ENCODE measurements at places on chromosomes 3 and 15. TPM values are rescaled to one million over a fixed set of nuclear protein-coding genes. Genes with fewer than 3 reads are reported as not detected.
A peak's percentile ranks its signal among the peaks of the same experiment; 100 is the strongest.

DNA sequence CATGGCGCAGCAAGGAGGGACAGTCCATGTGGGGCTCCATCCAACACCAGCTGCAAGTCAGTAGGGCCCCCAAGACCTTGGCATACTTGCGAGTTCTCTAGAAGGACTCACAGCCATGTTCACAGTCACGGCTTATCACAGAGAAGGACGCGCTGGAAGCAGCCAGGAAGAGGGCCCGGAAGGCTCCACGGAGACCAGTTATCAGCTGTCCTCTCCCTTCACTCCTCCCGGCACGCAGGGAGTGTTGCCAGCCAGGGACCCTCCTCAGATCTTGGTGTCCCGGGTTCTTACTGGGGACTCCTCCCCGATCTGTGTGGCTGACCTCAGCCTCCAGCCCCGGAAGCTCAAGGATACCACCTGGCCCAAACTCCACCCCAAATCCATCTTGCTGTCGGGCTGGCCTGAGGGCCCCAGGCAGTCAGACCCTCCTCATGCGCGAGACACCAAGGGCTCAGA lies 68.0 kb downstream of the SLTM start:
- DNase-seq, result no peak
- no peak overlapping the region for H3K27ac ChIP-seq
- H3K27me3 ChIP-seq, result no peaks in the 10 kb centered on the region
- H3K36me3 ChIP-seq, result peaks cover 2% of the 10 kb centered on the region
- H3K4me3 ChIP-seq, result no peak overlapping the region

DNA sequence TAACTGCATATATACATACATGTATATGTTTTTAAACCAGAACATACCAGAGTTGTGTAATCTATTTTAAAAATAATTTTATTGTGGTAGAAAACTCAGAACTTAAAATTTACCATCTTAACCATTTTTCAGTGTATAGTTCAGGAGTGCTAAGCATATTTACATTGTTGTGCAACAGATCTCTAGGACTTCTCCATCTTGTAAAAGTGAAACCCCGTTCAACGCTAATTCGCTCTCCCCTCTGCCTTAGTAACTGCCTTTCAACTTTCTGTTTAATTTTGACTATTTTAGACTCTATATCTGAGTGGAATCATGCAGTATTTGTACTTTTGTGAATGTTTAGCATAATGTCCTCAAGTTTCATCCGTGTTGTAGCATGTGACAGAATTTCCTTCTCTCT lies 51.8 kb upstream of the SSR3 start:
- no peak for DNase-seq
- no peak overlapping the region for H3K27ac ChIP-seq
- H3K36me3 ChIP-seq, result no peaks in the 10 kb centered on the region
- no peaks in the 10 kb centered on the region for H3K27me3 ChIP-seq
- H3K4me1 ChIP-seq, result peaks cover 39% of the 10 kb centered on the region
- H3K4me3 ChIP-seq, result no peak overlapping the region

DNA sequence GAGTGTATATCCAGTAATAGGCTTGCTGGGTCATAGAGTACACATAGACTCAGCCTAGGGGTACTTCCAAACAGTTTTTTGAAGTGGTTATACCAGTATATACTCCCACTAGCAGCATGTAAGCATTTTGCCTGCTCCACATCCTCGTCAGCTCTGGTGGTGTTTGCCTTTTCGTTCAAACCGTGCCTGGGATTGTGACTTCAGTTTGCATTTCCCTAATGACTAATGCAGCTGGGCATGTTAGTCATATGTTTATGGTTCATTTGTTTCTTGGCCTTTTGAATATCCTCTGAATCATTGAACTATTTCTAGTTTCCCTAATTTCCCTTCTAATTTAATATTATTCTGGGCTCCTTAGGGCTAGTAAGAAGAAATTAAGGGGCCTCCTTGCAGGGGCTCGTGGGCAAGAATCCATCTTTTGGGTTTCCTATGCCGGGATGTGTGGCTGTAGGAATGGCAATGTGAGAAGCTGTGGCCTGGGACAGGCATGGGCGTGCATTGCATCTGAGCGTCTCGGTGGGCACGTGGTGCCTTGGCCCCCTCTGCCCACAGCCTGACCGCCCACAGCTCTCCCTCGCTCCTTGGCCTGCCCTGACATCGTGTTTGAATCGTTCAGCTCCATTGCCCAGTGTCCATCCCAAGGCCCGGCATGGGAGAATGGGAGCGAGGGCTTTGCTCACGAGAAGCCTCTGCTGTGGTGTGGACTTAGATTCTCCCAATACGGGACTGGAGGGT lies 26.4 kb downstream of the FAH start:
- H3K36me3 ChIP-seq, result peaks cover 15% of the 10 kb centered on the region
- peaks cover 17% of the 10 kb centered on the region for H3K4me1 ChIP-seq
- no peak overlapping the region for H3K4me3 ChIP-seq
- no peaks in the 10 kb centered on the region for H3K27me3 ChIP-seq
- peak overlapping the region; percentile 83 for H3K27ac ChIP-seq
- no peak for DNase-seq

DNA sequence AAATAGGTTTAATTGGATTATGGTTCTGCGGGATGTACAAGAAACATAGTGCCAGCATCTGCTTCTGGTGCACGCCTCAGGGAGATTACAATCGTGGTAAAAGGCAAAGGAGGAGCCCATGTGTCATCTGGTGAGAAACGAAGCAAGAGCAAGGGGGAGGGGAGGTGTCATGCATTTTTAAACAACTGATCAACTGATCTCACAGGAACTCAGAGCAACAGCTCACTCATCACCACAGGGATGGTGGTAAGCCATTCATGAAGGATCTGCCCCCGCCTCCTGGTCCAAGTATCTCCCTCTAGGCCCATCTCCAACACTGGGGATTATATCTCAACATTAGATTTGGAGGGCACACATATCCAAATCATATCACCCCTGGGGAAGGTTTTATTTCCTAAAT lies 42.1 kb upstream of the FGF7 start:
- no peak overlapping the region for H3K27ac ChIP-seq
- no peak overlapping the region for H3K4me3 ChIP-seq
- no peak for DNase-seq
- no peaks in the 10 kb centered on the region for H3K4me1 ChIP-seq

- no peak overlapping the region for H3K4me3 ChIP-seq
- peaks cover 2% of the 10 kb centered on the region for H3K36me3 ChIP-seq
- no peak for DNase-seq
- H3K4me1 ChIP-seq, result peaks cover 41% of the 10 kb centered on the region
Measured at GRCh38 chr3:140163159-140163763, 228.3 kb downstream of the CLSTN2 start.

Gene OR5K2
- total RNA-seq, result not detected

DNA sequence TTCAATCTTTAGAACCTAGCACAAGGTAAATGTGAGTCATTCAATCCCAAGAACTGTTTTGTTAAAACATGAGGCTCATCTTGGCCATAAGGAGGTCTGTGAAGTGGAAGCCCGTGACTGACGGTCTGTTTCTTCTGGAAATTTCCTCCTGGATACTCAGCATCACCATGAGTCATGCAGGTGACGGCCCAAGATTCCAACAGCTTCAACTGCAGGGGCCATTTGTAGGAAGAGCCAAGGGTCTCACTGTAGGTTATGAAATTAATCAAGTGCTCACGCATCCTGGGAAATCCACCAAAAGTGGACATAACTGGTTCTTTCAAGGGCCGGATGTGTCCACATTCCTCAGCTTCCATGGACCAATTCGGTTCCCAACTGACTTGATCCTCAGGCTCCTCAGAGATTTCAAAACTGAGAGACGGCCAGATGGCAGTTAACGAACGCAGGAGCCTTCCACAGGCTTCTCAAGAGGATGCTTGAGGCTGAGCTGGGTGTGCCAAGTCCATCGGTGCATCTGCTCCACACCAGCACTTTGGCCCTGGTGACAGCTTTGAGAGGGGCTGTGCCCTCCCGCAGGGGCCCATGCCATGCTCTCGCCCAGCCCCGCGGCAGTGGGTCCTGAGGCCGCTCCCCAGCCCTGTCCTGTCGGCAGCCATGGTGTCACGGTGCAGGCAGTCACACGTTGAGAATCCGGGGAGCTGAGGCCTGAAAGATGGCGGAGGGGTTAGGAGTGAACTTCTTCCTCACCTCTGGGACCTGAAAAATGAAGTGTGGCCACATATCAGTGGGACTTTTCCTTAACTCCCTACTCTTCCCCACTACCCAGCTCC lies 8.5 kb downstream of the MAP6D1 start:
- H3K4me1 ChIP-seq, result peaks cover 4% of the 10 kb centered on the region
- peaks cover 7% of the 10 kb centered on the region for H3K36me3 ChIP-seq
- H3K4me3 ChIP-seq, result no peak overlapping the region
- DNase-seq, result no peak
- no peaks in the 10 kb centered on the region for H3K27me3 ChIP-seq

DNA sequence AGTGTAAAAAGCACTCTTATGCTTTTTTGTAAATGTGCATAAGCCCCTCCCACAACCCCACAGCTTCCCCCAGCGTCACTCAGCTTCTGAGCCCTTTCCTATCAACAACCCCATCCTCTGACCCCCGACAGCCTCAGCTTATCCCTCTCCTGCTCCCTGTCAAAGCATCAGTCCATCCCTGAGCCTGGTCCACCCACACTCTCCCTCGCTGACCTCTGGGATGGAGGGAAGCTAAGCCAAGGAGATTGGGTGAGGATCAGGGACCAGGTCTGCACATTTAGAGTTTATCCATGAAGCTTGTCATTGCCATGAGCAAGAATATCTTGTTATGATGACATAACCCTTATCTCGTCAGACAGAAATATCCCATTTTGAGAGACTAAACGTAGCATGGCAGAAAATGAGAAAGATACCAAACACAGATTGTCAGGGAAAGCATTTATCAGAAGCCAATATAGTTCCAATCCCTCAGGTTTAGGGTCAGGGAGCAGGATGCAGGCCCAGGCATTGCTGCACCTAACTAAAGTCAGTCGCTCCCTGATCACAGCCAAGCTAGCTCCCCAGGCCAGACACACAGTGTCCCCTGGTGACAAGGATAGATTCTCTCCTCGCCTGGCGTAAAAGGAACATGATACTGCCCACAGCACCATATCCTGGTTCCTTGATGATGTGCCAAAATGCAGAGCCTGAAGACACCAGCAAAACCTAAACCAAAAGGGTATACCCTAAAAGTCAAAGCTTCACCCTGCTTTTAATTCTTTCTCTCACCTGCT lies 66.9 kb downstream of the DCLK3 start:
- H3K4me1 ChIP-seq, result no peaks in the 10 kb centered on the region
- no peak for DNase-seq
- peaks cover 3% of the 10 kb centered on the region for H3K36me3 ChIP-seq
- no peak overlapping the region for H3K27ac ChIP-seq

DNA sequence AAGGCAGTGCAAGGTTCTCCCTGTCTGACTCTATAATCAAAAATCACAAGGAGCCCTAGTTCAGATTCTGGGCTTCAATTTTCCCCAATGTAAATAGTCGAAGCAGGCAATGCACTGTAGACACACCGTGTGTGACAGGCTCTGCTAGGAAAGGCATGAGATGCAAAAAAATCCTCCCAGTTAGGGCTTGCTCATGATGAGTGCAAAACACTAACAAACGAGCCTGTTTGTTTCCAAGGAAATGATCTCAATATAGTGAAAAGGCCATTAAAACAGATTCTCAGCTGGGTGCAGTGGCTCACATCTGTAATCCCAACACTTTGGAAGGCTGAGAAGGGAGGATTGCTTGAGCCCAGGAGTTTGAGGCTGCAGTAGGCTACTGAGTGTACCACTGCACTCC lies 55.7 kb downstream of the UMPS start:
- no peak for DNase-seq
- H3K36me3 ChIP-seq, result peaks cover 13% of the 10 kb centered on the region
- peak overlapping the region; percentile 83 for H3K27ac ChIP-seq
- no peaks in the 10 kb centered on the region for H3K27me3 ChIP-seq
- H3K4me3 ChIP-seq, result no peak overlapping the region

GRCh38 chr3:48555231-48555948 lies 1.2 kb downstream of the PFKFB4 start:
- H3K27ac ChIP-seq, result no peak overlapping the region
- no peaks in the 10 kb centered on the region for H3K27me3 ChIP-seq
- H3K4me3 ChIP-seq, result peak overlapping the region; percentile 82
- no peaks in the 10 kb centered on the region for H3K36me3 ChIP-seq
- no peak for DNase-seq

- H3K4me1 ChIP-seq, result peaks cover 5% of the 10 kb centered on the region
- no peak for DNase-seq
- peaks cover 15% of the 10 kb centered on the region for H3K36me3 ChIP-seq
- H3K27ac ChIP-seq, result no peak overlapping the region
- no peak overlapping the region for H3K4me3 ChIP-seq
Measured at GRCh38 chr3:78610462-78611125, 1157.2 kb downstream of the ROBO1 start.

DNA sequence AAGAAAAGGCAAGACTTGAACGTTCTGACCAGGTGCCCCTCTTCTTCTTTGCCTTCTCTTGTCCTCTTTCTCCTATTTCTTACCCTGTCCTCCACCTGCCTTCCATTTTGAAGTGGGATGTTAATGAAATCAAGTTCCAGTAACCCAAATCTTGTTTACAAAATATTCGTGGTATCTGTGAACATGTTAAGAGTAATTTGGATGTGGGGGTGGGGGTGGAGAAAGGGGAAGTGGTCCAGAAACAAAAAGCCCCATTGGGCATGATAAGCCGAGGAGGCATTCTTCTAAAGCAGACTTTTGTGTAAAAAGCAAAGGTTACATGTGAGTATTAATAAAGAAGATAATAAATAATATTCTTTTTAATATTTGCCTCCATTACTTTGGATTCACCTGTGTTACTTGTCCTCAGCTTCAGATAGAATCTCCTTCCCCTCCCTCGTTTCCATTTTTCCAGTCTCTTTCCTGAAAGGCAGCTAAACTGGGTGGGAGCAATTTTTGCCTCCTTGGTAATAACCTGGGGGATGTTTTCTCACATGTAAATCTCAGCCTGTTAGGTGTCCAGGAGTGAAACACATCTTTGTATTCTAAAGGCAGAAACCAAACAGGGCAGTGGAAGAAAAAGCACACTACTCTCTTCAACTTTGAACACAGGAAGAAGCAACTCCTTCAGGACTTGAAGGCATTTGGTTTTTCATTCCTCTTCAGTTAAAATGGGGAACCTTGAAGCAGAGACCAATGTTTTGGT lies 3.2 kb downstream of the CHST2 start:
- H3K4me1 ChIP-seq, result peaks cover 20% of the 10 kb centered on the region
- no peak overlapping the region for H3K27ac ChIP-seq
- no peak for DNase-seq
- peak overlapping the region; percentile 34 for H3K4me3 ChIP-seq
- H3K36me3 ChIP-seq, result peaks cover 1% of the 10 kb centered on the region
- peaks cover 2% of the 10 kb centered on the region for H3K27me3 ChIP-seq

Measured in chondrocyte (in vitro differentiated cells).